SHP77 (cell line): ENCODE measurements at places on chromosomes 5 and 9.

GRCh38 chr5:167820101-167820990 lies 471.1 kb upstream of the WWC1 start:
- no peak for DNase-seq

DNA sequence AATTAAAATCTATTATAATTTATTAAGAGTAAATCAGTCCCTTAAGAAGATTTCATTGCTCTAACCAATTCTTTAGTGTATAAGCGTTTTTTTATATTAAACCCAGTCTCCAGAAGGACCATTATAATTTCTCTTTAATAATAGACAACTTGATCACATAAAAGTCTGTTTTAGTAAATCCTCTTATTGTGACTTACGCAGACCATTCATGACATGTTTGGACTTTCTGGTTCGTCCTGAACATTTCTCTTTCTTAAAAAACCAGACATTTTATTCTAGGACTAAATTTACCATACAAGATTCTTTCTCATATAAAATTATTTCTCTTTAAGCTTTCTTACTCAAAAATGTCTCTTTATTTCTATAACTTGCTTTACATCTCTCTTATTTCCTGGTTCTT lies 196.2 kb upstream of the RAI14 start:
- DNase-seq: no peak

- DNase-seq: no peak
Observed at GRCh38 chr9:122808141-122808540, 8.2 kb downstream of the OR1K1 start.

GRCh38 chr5:110048491-110048890 lies 358.8 kb downstream of the MAN2A1 start:
- no peak for DNase-seq

- no peak for DNase-seq
Observed at GRCh38 chr5:79962575-79963222, 28.4 kb downstream of the MTX3 start.

DNA sequence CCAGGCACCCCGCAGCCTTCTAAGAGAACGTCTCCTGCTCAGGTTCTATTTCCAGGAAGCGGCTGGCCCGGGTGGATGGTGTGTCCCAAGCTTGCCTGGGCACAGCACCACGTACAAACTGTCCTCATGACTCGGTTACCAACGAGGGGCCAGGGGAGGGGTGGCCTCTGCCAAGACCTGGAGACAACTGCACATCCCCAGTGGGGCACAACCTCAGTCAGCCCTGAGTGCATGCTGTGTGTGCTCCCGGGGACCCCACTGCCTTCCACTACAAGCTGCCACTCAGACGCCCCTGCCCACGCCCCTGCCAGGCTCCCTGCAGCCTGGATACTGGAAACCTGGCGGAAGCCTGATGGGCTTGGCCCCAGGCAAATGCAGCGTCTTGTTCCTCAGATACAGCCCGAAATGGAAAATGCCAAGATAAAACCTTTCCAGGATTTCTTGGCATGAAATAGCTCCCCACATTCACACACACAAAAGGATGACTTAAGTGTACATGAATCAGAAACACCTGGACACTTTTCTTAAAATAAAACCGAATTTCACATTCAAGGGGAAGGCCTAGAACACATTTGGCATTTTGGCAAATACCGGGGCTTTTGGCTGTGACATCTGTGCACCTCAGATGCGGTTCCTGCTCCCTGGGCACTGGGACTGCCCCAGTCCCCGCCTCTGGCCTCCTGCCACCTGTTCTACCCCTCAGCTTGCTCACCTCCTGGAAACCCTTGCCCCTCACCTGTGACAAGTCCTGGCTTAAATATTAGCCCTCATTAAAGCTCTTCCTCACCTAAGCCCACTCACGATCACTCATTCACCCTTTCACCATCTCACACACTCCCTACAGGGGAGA lies 62.5 kb downstream of the COL23A1 start:
- no peak for DNase-seq

- no peak for DNase-seq
Observed at GRCh38 chr5:28984639-28985038, 1946.3 kb upstream of the CDH9 start.

GRCh38 chr9:88464851-88465250 lies 70.1 kb upstream of the NXNL2 start:
- DNase-seq: no peak

DNA sequence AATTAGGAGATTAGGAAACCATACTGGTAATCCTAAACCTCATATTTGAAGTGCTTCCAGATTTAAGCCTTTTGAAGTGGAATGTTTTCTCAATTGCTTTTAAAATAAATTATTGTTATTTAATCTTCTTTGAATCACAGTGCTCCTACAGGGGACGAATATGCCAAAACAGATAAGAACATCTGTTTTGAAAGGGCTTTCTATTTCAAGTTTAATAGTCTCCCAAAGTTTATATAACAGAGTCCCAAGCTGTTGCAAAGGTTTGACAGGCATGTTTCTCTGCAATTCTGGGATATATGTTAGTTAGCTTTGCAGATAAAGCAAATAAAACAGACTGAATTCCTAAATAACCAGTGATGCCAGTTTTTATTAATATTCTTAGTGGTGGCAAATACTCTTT lies 803.7 kb downstream of the TLE4 start:
- no peak for DNase-seq

- no peak for DNase-seq
Observed at GRCh38 chr5:97074859-97075489, 67.4 kb downstream of the LIX1 start.

GRCh38 chr5:113153512-113154097 lies 177.0 kb downstream of the DCP2 start:
- no peak for DNase-seq

- DNase-seq: no peak
Observed at GRCh38 chr5:67652201-67652600, 455.6 kb upstream of the CD180 start.

DNA sequence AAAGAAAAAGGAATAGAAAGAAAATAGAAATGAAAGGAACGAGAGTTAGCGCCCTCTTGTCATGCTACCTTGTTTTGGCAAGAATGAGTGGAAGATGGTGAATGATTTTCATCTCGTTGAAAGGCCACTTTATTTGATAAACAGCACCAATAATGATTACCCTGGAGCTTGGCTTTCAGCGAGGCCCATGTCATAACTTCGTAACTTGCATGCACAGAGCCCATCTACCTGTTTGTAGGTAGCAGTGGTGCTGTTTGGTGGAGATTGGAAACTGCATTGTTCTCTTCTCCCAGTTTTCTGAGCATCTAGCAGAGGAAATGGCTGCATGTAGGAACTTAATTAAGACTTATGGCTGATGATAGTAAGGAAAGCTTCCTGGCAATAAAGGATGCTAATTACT lies 59.3 kb downstream of the NPR3 start:
- no peak for DNase-seq

- no peak for DNase-seq
Observed at GRCh38 chr5:82388181-82388580, 110.0 kb upstream of the RPS23 start.

GRCh38 chr5:124783285-124783684 lies 36.8 kb upstream of the ZNF608 start:
- DNase-seq: no peak

- no peak for DNase-seq
Observed at GRCh38 chr5:141105350-141105749, 5.1 kb downstream of the PCDHB3 start.

DNA sequence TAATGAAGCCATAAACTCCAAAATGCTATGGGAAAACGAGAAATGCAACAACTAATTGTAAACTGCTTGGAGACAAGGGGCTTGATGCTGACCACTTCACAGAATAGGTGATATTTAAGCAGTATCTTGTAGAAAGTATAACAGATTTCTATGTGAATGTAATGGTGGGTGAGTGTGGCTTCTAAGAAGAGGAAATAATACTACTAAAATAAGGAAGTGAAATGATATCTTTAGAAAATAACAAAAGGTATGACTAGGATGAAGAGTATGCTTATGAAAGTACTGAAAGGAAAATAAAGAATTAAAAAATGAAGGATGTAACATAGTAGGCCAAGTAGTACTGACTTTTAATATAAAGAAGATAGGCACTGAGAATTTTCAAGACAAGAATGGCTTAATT lies 94.2 kb downstream of the AGTPBP1 start:
- DNase-seq: no peak

- no peak for DNase-seq
Observed at GRCh38 chr9:121324755-121325154, 45.3 kb downstream of the STOM start.

- no peak for DNase-seq
Observed at GRCh38 chr5:174087783-174088182, 42.3 kb downstream of the NSG2 start.

- DNase-seq: no peak
Observed at GRCh38 chr9:94181408-94182181, 77.5 kb upstream of the ZNF169 start.

DNA sequence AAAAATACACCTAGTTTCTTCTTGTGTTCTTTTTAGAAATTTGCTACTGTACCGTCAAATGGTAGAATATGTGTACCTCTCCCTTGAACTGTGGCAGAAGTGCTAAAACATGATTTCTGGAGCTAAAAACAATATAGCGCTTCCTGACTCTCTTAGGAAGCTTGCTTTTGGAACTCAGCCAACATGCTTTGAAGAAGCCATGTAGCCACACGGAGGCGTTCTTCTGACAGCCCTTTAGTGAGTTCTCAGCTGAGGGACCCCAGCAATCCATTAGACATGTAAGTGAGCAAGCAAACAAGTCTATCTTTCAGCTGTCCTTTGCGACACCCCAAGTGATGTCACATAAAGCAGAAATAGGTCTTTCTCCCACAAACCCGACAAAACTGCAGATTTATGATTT lies 917.0 kb downstream of the CDH9 start:
- DNase-seq: peak; percentile 82

- no peak for DNase-seq
Observed at GRCh38 chr5:105931881-105932421, 1738.8 kb downstream of the EFNA5 start.

- no peak for DNase-seq
Observed at GRCh38 chr5:98899456-98899855, 29.4 kb downstream of the CHD1 start.

DNA sequence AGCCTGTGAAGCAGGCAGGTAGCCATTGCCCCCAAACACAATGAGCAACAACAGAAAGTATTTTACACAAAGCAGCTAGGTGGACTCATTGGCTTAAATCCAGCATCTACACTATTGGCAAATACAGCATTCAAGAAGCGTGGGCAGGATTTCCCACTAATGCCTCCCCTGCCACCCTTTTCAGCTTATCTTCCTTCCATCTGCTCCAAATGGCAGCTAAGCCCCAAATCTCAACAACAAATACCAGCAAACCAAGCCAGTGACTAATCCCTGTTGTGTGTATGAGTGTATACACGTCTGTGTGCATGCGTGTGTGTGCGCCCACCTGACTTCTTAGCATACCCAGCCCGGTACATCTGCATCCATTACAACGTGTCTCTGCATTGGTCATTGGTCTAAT lies 151.2 kb upstream of the WWC1 start:
- DNase-seq: no peak

- no peak for DNase-seq
Observed at GRCh38 chr5:90843443-90843842, 284.8 kb downstream of the ADGRV1 start.

GRCh38 chr9:97388721-97389238 lies 23.1 kb upstream of the TDRD7 start:
- DNase-seq: no peak

DNA sequence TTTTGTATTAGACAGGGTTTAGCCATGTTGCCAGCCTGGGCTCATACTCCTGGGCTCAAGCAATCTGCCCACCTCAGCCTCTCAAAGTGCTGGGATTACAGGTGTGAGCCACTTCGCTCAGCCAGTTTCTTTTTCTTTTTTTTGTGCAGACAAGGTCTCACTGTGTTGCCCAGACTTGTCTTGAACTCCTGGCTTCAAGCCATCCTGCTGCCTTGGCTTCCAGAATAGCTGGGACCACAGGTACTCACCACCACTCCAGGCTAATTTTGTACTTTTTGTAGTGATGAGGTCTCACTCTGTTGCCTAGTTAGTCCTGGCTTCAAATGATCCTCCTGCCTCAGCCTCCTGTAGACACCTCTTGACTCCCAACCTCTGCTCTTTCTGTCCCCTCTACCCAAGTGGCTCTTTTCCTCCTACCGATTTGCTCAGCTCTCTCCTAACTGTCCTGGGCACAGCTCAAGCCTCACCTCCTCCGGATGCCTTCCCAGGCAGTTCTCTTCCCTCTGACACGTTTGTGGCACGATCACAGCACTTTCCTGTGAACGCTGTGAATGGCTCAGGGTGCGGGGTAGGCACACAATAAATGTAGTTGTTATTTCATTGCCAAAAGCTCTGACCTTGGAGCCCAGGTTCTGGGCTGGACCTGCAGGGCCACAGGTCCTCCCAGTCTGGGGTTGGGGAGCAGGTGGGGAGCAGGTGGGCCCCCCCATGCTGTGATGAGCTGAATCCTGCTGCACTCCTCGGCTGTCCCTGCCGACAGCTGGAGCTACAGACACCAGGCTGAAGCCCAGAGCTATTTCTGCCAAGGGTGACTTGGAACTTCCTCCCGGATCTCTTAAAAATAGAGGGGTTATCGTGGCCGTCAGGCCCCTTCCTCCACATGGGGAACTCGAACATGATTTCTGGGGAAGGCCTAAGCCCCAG lies 23.9 kb downstream of the GFI1B start:
- DNase-seq: no peak

GRCh38 chr5:141757402-141757801 lies 75.4 kb upstream of the ARAP3 start:
- no peak for DNase-seq

- no peak for DNase-seq
Observed at GRCh38 chr5:141914199-141914743, 9.4 kb upstream of the DELE1 start.

GRCh38 chr5:178524093-178524882 lies 65.9 kb downstream of the COL23A1 start:
- no peak for DNase-seq

- DNase-seq: no peak
Observed at GRCh38 chr5:4212071-4212739, 616.6 kb downstream of the IRX1 start.

GRCh38 chr9:74499111-74499601 lies 2.0 kb downstream of the RORB start:
- DNase-seq: no peak

DNA sequence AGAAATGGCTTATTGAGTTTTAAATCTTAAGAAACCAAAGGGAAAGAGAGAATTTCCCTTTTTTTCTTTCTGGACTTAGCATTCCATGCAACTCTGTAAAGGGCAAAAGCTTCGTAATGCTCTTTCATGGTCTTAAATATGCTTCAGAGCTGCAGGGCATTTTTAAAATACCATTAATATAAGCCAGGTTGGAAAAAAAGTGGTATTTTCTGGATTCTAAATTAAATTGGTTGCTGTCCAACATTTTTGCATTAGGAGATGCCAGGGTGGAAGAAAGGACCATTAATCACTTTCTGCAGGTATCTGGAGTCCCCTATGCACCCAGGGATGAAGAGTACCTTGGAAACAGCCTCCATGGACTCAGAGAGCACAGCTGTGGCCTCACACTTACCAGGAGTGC lies 215.1 kb upstream of the DAPK1 start:
- DNase-seq: no peak
